Activated gamma-delta T cell (primary cell): ENCODE measurements at places on chromosomes 2 and 18.

- DNase-seq, result no peak
Measured at GRCh38 chr2:114025030-114025429, 135.1 kb downstream of the ACTR3 start.

- no peak for DNase-seq
Measured at GRCh38 chr18:43620936-43621335, 343.6 kb upstream of the SYT4 start.

DNA sequence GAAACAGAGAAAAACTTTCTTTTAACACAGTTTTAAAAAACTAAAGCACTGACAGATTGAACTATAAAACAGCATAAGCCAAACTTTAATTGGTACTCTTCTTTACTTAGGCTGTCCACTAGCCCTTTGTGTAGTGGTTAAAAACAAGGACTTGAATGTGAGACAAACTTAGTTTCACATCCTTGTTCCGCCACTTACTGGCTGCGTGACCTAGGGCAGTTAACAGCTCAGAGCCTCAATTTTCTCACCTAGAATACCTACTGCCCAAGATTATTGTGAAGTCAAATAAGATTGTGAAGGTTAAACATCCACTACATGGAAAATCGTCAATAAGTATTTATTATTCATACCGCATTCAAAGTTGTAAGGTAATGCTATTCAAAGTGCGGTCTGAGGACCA, 2.0 kb downstream of the WDR35 start:
- no peak for DNase-seq

DNA sequence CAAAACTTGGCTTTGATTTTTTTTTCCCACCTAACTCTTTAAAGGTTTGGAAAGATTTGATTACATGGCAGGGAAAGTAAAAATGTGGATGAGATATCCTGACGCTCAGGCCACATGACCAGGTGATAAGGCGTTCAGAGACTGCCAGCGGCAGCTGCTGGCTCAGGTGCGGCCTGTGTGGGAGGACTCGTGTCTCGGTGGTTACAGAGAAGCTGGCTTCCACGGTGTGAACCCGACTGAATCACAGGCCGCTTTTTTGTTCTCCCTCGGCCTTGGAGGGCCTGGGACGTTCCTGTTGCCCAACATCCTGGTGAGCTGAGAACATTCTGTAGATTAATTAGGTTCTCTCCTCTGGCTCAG, 124.2 kb upstream of the ZNF516 start:
- DNase-seq, result no peak

- DNase-seq, result no peak
Measured at GRCh38 chr2:132676999-132677398, 7.0 kb upstream of the LYPD1 start.

DNA sequence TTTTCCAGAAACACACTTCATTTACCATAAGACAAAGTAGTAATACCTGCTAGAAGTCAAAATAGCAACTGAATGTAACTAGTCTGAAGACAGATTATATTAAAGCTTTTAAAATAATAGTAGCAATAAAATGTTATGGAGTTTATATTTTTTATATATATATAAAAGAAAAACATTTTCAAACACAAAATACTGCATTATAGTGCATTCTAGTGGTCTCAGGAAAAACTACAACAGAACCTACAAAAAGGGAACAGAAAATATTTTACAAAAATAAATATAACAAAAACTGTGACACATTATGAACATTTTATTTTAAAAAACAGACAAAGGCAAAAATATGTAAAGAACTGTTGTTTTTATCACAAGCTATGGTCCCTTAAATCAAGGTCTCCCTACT, 48.0 kb downstream of the STRN start:
- no peak for DNase-seq

GRCh38 chr2:167057446-167057845, 169.2 kb downstream of the XIRP2 start:
- no peak for DNase-seq

DNA sequence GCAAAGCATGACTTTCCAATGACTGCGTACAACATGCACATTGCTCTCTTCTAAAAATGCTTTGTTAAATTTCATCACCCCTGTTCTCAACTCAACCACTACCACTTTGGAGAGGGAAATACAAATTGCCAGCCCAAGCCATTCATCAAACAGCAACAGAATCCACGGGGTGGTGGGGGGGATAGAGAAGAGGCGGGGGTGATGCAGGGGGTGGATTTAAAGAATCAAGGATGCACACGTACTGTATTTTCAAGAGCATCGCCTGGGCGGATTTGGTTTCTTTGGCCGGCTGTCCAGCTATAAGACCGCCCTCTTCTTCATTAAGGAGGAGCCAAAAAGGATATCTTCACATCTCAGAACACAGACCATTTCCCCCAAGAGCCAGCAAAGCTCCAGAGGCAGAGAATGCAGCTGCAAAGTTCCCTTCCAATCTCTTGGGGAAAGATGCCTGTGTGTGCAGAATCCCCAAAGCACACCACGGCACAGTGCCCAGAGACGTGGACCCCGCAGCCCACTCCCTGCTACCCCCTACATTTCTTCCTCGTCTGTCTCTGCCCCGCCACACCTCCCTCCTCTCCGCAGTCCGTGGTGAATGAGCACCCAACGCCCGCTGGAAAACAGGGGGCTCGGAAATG, 977 bp downstream of the SLC8A1 start:
- DNase-seq, result no peak

- no peak for DNase-seq
Measured at GRCh38 chr18:730692-731091, 18.3 kb upstream of the ENOSF1 start.

GRCh38 chr2:213315168-213315876, 31.1 kb downstream of the SPAG16 start:
- no peak for DNase-seq

GRCh38 chr18:48852292-48852691, 98.5 kb downstream of the SMAD7 start:
- no peak for DNase-seq

DNA sequence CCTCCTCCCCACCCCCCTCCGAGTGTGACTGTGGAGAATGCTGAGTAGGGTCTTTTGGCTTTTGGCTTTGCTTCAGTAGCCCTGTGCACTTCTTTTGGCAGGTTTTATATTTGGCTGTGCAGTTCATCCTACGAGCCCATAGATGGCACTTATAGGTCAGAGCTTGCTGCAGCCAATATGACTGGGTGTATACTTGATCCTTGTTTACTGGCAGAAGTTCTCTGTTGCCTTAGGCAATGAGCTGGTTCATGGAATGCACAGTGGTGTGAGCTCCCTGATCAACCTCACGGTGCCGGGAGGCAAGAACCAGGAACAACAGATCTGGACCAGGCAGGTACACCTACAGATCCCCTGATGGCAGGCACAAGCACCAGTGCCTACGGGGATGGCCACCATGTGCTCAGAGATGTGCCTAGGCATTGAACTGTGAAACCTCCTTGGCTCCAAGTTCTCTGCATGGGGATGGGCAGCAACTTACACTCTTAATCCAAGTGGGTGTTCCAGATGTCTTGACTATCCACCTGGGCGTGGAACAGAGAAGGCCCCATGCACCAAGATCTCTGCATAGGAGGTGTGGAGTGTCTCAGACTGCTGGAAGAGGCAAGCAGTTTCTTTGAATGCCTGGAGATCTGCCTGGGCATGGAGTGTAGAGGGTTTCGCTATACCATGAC, 190.4 kb downstream of the KIAA1328 start:
- DNase-seq, result no peak

- no peak for DNase-seq
Measured at GRCh38 chr18:77032181-77032701, 100.3 kb downstream of the MBP start.

- peak; percentile 16 for DNase-seq
Measured at GRCh38 chr2:230575642-230576324, 136.9 kb upstream of the CAB39 start.

- DNase-seq, result no peak
Measured at GRCh38 chr18:79570266-79571201, 109.1 kb upstream of the CTDP1 start.

DNA sequence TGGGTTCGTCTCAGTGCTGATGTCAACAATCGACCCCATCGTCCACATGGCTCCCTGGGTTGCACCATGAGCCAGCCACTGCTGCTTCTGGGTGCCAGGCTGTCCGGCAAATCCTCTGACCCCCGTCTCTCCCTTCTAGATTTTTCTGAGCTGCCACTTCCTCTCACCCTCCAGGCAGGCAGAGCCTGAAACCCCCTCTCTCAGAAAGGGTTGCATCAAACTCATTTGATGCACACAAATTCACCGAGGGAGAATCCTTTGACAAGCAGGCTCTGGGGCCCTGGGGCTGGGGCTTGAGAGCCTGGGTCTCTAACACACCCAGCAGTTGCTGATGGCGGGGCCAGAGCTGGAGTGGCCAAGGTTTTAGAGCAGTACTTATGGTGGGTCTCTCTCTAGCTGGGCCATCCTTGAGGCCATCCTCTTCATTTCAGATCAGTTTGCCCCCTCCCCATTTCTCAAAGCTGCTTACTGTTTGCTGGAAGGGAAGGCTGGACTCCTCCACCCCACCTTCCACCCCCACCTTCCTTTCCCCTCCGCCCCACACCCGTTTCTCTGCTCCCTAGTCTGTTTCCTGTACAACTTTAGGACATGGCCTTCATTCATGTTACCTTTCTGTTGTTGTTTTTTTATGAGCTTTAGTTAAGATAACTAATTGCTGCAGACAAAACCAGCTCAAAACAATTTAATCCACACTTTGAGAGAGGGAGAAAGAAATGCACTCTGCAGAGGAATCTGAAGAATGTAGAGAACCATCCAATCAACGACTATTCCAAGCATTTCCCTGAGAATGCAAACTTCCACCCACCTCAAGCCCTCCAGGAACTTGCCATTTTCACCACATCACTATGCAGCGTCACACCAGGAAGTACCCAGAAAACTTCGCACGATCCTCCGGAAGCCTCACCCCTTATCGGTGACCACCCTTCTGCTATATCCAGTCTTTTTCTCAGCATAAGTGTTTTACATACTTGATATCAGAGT, 69.5 kb downstream of the ARL4C start:
- no peak for DNase-seq

- peak; percentile 15 for DNase-seq
Measured at GRCh38 chr18:22168360-22168921, 948 bp upstream of the GATA6 start.

GRCh38 chr2:153497938-153498629, 19.5 kb upstream of the RPRM start:
- no peak for DNase-seq

- DNase-seq, result no peak
Measured at GRCh38 chr2:69576880-69577279, 66.7 kb downstream of the AAK1 start.

DNA sequence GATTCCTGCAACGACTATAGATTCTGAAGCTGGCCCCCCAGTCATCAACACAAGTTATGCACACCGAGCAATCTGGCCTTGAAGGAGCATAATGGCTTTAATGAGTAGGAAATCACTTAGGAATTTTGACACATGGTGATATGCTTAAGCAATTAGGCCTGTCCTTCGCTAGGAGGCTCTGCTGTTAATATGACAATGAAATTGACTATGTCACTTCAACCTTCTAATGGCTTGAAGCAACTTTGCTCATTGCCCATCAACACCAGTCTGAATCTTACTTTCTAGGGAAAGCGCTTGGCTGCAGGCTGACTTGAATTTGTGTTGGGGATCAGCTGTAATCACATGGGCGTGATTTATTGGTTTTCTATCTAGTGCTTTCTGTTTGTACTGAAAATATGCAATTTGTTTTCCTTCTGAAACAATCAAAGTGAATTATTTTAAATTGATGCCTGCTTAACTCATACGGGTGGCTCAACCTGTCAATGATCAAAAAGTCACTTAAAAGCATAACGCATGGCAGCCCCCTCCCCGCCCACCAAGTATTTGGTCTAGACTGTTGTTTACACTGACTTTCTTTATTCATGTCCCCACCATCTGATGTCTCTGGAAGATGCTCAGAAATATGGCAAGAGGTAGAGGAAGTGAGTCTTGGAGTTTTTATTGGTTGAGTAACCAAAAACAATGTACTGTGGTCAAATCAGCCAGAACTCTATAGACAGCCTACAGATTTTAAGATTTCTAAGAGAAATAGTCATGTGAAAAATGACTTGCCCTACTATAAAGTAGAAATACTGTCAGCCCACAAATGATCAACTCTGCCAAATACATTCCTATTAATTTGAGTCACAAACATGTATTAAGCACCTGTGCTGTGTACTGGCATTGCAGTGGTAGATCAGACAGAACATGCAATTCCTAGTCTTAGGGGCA, 344.9 kb downstream of the RBM43 start:
- DNase-seq, result no peak

DNA sequence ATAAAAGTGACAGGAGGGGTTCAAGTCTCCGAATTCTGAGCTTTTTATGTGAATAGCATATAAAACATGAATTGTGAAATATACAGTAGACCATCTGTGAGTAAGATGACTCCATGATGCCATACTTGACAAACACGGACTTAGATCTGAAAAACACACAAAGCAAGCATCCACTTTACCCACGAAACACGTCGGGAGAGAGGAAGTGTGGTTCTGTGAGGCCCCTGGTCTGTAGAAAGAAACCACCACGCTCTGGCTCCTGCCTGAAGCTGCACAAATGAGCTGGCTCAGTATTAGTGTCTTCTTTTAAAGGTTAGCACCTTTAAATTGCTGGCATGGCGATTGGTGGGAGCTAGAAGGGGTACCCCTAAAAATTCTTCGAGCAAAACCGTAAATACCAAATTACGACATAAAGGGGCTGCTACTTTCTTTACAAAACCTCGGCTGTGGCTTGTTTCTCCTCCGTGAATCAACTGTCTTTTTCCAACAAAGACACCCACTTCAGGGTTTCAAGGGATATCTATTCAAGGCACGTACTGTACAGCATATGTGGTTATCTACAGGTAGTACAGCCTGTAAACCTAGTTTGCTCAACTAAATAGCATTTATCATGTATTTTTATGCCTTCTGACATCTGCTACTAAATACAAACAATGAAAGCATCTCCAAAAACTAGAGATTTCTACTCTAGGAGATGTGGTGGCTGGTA, 70.9 kb downstream of the AFF3 start:
- no peak for DNase-seq

DNA sequence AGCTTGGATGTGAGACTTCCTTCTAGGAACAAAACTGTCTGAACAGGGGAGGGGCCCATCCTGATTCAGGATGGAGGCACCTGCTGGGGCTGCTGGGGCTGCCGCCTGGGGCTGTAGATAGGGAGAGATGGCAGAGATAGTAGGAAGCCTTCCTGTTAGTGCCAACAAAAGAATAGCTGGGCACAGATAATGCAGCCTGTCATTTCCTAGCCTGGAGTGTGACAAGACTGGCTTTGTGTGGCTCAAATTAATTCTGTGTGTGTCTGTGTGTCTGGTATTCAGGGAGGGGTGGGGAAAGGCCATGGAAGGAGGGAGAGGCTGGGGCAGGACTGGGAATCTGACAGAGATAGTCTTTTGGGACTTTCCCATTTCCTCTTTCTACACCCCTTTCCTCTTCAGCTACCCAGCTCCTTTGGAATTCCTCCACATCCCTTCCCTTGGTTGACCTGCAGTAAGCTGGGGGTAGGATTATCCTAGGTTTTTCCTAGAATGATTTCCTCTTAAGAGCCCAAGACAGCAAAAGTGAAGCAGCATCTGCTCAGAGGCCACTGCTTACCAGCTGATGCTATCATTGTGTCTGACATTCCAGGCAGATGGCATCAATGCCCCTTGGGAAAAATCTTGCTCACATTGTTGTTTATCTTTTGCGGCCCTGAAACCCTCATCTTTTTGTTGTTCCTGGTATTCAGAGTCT, 144.9 kb upstream of the LHCGR start:
- no peak for DNase-seq

GRCh38 chr2:65373365-65373918, 59.0 kb downstream of the SPRED2 start:
- no peak for DNase-seq
